Activated CD4-positive, alpha-beta T cell treated with anti-CD3 and anti-CD28 coated beads, Interleukin-2, amount 10 ng/mL, durations not matched to agents 7 days and 5 days (primary cell): ENCODE measurements at places on chromosomes 5 and 9.
A peak's percentile ranks its signal among the peaks of the same experiment; 100 is the strongest.

- DNase-seq: no peak
Observed at GRCh38 chr5:123611406-123611709, 99.4 kb downstream of the CSNK1G3 start.

- no peak for DNase-seq
Observed at GRCh38 chr5:143349177-143349576, 54.3 kb downstream of the NR3C1 start.

DNA sequence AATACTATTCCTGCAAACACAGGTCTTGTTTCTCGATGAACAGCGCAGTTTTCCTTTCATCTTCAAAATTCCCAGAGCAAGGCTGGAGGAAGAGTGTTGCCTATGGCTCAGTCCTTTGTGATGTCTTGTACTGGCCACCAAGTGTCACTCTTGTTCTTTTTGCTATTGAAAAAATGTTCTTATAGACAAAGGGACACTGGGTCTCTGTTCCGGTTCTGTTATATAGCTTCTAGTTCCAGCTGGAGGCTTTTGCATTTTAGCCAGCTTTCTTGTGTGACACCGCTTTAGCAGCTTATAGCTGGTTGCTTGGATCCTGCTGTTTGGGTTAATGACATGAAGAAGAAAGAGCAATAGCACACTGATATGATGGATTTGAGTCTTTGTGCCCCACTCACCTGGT, 343.7 kb upstream of the KCNN2 start:
- DNase-seq: no peak

DNA sequence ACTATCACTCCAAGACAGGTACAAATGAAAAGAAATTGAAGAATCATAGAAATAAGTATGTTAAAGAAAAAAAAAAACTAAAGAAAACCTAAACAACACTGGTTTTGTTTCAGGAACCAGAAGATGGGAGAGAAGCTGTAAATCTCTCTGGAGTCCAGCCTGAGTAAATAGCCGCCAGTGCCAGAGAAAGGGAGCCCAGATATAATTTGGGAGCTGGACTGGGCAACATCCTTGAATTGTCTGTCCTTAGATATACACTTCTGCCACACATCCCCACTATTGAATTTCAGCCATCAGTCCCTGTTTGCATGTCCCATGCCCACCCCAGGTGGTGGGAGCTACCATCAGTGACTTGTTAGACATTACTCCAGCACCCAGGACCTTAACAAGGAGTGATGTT, 979.6 kb downstream of the DTWD2 start:
- DNase-seq: no peak

GRCh38 chr9:125325826-125326225, 64.2 kb downstream of the GAPVD1 start:
- DNase-seq: no peak

DNA sequence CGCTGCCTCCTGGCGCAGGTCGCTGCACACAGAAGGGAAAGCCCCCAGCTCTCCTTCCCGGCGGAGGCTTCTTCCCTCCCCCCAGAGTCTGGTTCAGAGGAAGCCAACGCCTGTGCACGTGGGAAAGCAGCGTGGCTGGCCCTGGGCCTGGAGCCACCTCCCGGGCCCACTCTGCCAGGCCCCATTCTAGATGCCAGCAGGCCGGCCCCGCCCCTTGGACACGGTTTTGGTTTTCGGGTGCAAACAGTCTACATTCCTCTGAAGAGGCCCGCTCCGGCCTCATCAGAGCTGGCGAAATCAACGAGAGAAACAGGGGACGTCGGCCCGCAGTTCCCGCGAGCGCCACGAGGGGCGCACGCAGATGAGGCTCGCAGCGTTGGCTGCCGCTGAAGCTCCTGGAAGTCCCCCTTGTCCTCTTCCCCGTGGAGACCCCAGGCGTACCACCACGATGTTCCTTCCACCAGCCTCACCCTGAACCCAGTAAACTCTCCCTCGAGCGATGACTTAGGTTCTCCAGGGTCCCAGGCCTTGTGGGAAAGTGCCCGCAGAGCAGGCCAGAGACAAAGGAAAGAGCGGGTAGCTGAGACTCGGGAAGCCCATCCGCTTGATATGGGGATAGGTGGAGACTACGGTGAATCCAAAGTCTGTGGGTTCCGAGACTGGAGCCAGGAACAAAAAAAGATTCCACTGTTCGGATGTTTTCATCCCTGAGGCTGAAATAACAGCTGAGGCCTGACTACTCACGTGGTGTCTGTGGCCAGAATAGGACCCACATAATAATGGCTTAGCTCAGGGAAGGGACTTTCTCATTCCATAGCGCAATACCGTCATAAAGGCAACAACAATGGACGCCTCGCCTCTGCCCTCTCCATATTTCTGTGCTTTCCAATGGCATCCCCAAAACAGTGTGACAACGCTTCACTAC, 64.2 kb downstream of the KLF4 start:
- peak; percentile 47 for DNase-seq

- DNase-seq: no peak
Observed at GRCh38 chr9:2403701-2404100, 217.9 kb upstream of the VLDLR start.

- no peak for DNase-seq
Observed at GRCh38 chr5:38888041-38888440, 42.2 kb downstream of the OSMR start.

DNA sequence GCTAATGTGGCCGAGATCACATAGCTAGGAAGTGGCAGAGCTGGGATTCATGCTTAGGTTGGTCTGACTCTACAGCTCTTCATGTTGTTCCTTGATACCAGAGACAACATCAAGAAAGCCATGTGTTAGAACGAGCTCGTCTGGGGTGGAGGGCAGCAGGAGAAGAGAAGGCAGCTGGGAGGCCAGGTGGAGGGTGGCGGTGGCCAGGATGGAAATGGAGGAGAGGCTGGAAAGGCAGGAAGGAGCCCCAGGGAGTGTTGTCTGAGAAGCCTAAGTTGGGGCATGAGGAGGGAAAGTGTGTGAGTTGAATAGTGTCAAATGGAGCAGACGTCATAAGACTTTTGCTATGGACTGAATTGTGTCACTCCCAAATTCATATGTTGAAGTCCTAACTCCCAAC, 315.3 kb downstream of the GADD45G start:
- DNase-seq: no peak

- no peak for DNase-seq
Observed at GRCh38 chr5:158473016-158473635, 614.2 kb upstream of the CLINT1 start.

DNA sequence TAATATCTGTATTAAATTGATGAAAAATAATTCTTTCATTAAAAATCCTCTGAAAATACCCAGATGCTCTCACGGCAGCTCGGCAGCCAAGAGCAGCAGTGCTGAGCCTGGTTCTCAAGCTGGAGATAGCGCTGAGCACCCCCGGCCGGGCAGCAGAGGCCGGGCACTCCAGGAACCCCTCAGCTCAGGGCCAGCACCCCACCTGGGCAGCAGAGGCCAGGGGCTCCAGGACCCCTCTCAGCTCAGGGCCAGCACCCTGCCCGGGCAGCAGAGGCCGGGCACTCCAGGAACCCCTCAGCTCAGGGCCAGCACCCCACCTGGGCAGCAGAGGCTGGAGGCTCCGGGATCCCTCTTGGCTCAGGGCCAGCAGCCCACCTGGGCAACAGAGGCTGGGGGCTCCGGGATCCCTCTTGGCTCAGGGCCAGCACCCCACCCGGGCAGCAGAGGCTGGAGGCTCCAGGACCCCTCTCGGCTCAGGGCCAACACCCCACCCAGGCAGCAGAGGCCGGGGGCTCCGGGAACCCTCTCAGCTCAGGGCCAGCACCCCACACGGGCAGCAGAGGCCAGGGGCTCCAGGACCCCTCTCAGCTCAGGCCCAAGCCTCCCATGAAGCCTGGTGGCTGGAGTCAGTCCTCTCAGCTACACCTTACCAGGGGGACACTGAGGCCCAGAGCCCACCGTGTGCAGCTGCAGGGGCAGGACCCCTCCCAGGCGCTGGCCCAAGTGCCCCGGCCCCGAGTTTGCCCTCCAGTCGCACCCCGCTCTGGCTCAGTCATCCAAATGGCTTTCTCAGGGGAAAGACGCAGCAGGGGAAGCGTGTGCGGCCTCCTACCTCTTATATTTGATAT, 21.7 kb downstream of the CLPTM1L start:
- no peak for DNase-seq

- DNase-seq: no peak
Observed at GRCh38 chr5:147830035-147830434, 1.4 kb downstream of the SPINK1 start.

- no peak for DNase-seq
Observed at GRCh38 chr9:124264823-124265233, 7.1 kb downstream of the NEK6 start.

DNA sequence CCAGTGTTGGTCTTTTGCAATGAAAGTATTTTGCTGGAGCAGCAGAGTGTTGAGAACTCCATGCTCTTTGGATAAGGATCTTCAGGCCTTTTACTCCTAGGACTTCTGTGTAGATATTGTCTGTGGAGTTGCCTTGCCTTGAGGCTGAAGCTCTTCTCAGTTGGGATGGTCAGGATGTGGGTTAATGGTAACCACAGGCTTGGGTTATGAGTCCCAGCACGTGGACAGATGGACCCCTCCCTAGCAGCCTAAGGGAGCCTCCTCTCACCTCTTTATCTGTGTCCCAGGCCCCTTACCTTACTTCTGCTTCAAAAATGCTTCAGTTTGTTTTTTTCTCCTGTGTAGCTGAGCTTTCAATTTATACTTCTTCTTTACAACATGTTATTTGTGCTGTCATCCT, 109.9 kb downstream of the MEGF10 start:
- DNase-seq: no peak

DNA sequence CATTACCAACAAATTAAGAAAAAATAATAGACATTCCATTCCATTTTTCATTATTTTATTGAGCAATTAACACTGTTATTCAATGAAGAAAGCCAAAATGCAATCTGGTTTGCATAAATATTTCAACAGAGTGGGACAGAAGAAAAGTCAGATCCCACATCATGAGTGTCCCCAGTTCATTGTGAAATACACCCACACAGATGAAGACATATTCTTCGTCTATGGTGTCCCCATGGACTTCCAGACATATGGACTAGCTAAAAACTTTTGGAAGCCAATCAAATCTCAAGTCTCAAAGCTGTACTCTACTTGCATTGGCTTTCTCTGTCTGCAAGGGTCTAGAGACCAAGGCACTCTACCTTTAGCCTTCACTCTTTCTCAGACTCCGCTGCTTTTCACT, 194.3 kb downstream of the SEMA5A start:
- no peak for DNase-seq

DNA sequence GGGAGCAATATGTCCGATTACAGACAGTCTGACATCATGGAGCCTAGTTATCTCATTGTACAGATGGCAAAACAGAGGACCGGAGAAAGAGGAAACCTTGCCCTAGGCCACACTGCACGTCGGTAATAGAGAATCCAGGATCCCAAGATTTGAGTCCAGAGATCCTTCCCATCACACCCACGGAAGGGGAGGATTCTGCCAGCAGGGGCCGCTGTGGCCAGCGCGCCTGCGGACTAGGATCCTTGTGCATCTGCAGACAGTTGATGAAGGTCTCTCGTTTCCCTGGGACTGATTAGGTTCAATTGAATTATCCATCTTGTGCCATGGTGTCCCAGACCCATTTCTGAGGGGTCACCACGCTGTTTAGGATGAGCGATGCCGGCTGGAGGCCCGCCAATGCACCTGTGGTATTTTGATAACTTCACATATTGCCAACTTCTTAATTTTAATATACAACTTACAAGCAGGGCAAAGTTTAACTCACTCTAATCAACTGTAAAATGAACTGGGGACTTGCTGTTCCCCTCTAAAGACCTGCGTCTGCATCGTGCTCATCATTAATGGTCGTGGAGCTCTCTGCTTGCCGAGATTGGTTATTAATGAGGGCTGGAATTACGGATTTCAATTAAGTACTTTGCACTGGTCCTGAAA, 592.7 kb upstream of the BRINP1 start:
- DNase-seq: peak; percentile 9

GRCh38 chr9:113929634-113930389, 53.7 kb downstream of the ZNF618 start:
- DNase-seq: no peak

- no peak for DNase-seq
Observed at GRCh38 chr5:180199390-180199789, 9.6 kb downstream of the RASGEF1C start.

DNA sequence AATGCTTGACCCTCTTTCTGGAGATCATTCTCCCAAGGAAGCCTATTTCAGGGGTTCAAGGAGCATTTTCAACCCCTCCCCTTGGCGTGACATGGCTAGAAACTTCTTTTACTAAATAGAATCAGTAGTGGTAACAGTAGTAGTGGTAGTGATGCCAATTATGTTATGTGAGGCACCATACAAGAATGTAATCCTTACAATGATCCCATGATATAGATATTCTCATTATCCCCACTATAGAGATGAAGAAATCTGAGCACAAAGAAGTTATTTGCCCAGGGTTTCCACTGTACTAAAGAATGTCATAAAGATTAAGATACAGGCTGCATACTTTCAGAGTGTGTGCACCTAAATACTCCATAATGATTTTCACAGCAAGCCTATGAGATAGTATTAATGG, 155.4 kb upstream of the CLINT1 start:
- no peak for DNase-seq

DNA sequence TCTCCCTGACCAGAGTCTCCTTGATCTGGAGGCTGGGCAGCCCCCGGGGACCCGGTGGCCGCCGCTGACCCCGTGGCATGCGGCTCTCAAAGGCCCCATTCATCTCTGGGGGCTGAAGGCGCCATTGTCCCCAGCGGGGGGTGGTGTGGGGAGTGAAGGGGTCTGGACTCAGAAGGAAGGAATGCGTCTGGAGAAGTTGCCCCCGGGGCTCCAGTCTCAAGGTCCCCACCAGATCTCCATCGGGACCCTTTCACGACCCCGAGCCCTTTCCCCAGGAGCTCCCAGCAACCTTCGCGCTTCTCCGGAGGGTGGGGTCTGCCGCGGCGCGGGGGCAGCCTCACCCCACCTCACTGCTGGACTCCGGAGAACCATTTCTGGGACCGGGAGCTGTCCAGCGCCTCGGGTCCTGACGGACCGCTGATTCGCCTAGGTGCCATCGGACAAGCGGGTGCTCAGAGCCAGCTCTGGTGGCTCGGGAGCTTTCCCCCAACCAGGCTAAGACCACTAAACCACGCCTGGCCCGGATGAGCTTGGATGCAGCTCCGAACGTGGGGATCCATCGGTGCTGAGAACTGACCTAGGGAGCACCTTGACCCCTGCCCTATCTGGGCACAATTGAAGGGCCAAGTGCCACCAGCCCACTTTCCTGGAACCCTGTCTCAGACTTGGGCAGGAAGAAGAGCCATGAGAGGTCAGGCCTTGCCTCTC, 5.1 kb upstream of the PCDH1 start:
- DNase-seq: peak; percentile 25
